Foreskin melanocyte (primary cell): ENCODE measurements at places on chromosomes 6 and 20.

- no peak for DNase-seq
Observed at GRCh38 chr6:38015341-38015740, 195.8 kb downstream of the ZFAND3 start.

- no peak for DNase-seq
Observed at GRCh38 chr20:8534368-8535160, 402.5 kb downstream of the PLCB1 start.

- no peak for DNase-seq
Observed at GRCh38 chr6:16318538-16318937, 80.2 kb downstream of the GMPR start.

DNA sequence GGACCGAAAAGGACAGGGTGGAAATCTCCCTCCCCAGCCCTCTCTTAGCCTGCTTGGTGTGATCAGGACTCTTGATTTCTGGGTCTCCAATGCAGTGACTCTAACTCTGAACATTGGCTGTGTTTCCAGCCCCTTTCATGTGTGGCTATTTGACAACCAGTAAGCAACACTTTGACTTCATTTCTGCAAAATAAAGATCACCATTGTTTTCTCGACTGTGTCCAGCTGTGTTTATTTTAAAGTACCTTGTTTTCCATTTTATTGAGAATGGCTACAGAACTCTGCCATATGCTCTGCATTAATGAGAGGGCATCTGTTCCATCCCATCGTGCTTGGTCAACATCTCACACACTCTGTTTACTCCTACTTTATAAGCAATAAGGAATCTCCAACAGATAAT lies 60.9 kb upstream of the TAGAP start:
- no peak for DNase-seq

- no peak for DNase-seq
Observed at GRCh38 chr6:64502801-64503200, 867.2 kb downstream of the PHF3 start.

- DNase-seq = no peak
Observed at GRCh38 chr6:119604124-119604523, 254.6 kb upstream of the MAN1A1 start.

DNA sequence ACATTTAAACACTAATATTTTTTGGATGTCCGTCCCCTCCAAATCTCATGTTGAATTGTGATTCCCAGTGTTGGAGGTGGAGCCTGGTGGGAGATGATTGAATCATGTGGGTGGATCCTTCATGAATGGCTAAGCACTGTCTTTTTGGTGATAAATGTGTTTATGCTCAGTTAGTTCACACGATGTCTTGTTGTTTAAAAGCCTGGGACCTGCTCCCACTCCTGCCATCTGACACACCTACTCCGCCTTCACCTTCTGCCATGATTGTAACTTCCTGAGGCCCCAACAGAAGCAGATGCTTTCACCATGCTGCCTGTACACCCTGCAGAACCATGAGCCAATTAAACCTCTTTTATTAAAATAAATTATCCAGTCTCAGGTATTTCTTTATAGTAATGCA lies 114.7 kb downstream of the TNFAIP3 start:
- no peak for DNase-seq

DNA sequence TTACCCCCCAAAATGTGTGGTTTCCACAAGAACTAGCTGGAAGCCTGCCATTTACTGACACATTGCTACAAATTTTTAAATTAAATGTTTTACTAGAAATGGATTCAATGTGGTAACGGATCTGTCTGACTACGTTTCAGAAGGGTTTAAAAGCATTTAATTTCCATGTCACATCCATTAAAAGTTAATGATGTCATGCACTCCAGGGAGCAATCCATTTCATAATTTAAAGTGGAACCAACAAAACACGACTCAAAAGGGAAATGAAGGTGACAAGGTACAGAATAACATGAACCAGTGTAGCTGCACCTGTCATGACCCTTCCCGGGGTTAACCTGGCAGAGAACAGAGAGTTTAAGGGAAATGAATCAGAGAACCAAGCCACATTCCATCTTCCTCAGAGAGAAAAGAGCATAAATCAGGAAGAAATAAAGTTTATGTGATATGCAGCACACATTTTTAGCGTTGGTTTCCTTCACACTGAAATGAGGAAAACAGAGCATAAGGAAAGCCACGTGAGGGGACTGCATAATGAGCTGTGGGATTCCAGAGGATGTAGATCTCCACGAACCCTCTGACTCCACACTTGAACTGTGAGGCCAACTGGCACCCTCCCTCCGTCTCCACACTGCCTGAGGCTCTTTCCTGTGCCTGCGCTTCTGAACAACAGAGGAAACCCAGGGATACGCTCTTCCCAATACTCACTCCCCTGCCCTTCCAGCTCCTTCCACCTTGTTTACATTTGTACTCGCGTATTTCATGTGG lies 170.3 kb upstream of the AHI1 start:
- peak; percentile 57 for DNase-seq

GRCh38 chr6:163232015-163232523 lies 182.4 kb upstream of the QKI start:
- DNase-seq = no peak

GRCh38 chr6:73671911-73672685 lies 18.3 kb upstream of the SLC17A5 start:
- no peak for DNase-seq

DNA sequence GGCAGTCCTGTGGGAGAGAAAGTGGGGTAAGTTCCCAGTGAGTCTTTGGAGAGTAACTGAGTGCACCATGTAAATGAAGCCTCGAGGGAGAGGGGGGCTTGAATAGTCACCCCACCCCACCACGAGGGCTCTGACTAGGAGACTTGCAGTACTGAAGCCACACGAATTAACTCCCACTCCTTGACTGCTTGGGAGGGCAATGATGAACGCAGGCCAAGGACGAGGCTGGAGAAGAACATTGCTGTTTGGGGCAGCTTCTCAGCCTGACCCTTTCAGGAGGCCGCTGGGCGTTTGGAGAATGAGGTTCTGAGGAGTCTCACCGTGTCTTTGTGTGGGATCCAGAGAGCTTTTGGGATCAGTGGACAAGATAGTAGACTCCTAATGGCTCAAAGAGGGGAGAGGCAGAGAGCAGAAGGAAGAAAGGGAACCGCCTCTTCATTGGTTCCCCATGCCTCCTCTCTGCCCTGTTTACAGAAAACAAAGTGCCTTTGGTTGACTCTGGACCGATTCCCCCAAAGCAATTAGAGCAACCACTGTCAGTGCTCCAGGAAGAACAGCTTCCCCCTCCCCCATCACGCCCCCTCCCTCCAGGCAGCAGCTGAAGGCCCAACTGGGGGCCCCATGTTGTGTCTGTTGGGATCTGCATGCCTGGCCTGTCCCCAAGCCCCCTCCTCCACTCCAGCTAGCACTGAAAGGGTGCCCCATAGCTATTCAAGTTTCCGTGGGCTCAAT lies 41.7 kb upstream of the CDKN1A start:
- DNase-seq = no peak

- peak; percentile 49 for DNase-seq
Observed at GRCh38 chr6:42898891-42899361, 16.9 kb upstream of the PTCRA start.

- DNase-seq = no peak
Observed at GRCh38 chr6:55003719-55004430, 157.3 kb downstream of the FAM83B start.

- DNase-seq = no peak
Observed at GRCh38 chr6:13278164-13278563, 50.2 kb downstream of the TBC1D7 start.

GRCh38 chr6:162709431-162709830 lies 18.1 kb downstream of the PRKN start:
- DNase-seq = no peak

- DNase-seq = peak; percentile 32
Observed at GRCh38 chr6:168542301-168542700, 101.3 kb downstream of the SMOC2 start.

GRCh38 chr6:167569041-167569805 lies 244.3 kb downstream of the TTLL2 start:
- DNase-seq = no peak

- DNase-seq = no peak
Observed at GRCh38 chr6:15479761-15480160, 183.1 kb downstream of the DTNBP1 start.

DNA sequence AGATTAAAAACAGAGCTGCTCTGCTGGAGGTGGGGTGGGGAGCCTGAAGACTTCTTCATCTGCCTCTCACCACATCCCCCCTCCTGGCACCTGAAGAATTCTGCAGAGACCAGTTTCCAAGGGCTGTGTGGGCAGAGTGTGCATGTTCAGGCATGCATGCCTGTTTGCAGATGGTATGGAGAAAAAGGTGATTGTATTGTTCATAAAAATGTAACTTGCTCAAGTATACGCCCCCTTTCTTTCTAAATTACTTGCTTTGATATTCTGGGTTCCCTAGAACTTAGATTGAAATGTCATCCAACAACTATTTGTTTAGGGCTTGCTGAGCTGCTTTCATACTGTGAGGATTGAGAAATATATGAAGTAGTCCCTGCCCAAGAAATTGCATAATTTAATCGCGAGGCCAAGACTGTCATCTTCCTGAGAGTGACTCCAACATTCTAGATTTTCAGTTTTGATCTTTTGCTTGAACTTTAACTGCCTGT lies 83.6 kb downstream of the LCA5 start:
- DNase-seq = no peak

- no peak for DNase-seq
Observed at GRCh38 chr6:84074988-84075781, 41.6 kb downstream of the MRAP2 start.

- no peak for DNase-seq
Observed at GRCh38 chr6:146931214-146931613, 273.0 kb upstream of the STXBP5 start.

GRCh38 chr6:163494279-163494727 lies 79.8 kb downstream of the QKI start:
- DNase-seq = no peak

DNA sequence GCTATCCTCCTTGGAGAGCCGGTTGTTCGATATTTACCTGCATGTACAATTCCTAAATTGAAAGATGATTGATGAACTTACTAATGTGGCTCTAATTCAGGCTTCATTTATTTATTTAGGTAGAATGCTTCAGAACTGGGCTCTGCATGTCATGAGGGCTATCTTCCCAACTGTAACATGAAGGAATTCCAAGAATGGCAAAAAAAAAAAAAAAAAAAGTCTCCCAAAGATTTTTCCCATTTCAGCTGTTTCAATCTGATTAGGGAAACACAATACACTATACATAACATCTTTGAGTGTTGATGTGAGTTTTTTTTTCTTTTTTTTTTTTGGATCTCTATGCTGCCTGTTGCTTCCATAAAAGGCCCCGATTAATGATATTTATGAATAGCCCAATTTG lies 120.1 kb upstream of the SHLD1 start:
- DNase-seq = peak; percentile 52

DNA sequence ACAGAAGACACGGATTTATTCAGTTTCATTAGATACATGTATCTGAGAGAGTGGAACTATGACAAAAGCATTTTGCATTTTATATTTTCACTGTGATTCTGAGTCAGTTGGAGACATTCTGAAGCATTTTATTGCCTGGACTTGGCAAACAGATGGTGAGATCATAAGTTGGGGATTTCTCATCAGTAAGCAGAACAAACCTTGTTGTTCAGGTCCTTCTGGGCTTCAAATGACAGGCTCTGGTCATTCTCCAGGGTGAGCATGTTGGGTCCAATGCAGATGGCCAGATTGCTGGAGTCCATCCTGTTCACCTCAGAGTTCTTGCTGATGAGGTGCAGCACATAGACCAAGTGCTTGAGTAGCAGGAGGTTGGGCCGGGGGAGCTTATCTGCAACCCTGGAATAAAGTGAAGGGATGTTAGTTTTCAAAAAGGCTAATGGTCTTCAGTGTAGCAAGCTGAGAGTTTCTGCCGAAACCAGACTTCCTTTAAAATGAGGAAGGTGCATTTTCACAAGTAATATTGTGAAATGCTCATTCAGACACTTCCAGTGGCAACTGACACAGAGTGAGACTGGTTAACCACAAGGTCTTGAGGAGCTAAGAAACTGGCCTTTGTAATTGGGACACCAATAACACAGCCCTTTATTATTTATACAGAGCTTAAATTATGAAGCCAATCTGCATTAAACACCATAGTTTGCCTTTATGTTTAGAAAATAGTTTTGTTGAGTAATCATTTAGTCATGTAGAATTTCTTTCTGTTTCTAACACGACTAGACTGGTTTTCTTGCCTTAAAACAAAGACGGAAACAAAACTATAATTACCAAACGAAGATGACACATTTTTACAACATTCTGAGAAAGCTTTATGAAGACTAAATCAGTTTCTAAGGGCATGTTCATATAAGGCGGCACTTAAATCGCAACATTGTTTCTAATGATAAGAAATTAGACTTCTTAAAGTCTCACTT lies 5.6 kb downstream of the TAGAP start:
- DNase-seq = peak; percentile 57

DNA sequence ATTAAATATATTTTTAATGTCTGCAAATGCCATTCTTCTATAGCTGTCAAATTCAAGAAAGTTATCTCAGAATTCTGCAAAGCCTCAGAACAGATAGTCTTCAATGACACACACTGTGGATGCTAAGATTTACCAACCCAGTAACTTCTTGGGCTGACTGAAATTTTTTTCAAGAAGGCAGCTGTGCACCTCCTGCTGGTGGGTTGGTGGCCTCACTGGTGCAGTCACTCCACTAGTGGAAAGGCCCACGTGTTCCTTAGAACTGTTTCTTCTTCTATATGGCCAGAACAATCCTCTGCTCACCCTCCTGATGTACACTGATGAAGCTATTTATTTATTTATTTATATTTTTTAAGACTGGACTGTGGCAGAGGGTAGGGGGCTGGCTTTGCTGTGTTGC lies 28.1 kb upstream of the MTCL3 start:
- DNase-seq = no peak

DNA sequence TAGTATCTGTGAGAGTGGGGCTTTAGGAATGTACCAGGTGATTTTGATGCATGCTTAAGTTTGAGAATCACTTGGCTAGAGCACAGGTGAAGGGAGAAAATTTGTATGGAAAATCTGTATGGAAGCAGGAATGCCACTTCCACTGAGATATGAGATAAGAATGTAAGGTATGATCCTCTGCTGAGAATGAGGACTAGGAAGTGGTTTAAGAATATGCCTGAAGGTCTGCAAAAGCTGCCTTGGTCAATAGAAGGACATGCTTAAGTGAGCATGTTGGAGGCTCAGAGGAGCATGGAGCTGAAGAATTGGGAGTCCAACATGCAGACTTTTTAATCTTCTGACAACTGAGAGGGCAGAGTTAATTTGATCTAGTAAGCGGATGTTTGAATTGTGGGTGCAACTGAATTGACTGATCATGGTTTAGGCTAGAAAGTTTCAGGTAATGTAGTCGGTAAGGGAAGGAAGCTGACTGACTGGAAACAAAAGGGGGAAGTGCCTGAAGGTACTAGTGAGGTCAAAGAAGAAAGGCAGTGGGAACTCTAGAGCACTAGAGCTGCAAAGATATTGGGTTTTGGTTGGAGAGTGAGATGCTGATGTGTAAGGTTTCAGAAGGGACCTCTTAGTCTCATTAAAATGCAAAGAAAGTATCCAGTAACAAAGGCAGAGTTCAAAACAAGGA lies 28.6 kb upstream of the NOTCH4 start:
- no peak for DNase-seq
